Amniotic stem cell (primary cell): ENCODE measurements at places on chromosomes 11 and 22.

- no peak for DNase-seq
Observed at GRCh38 chr22:19815093-19815822, 39.4 kb downstream of the GNB1L start.

GRCh38 chr11:107562647-107563208 lies 2.8 kb downstream of the ALKBH8 start:
- peak; percentile 30 for DNase-seq

DNA sequence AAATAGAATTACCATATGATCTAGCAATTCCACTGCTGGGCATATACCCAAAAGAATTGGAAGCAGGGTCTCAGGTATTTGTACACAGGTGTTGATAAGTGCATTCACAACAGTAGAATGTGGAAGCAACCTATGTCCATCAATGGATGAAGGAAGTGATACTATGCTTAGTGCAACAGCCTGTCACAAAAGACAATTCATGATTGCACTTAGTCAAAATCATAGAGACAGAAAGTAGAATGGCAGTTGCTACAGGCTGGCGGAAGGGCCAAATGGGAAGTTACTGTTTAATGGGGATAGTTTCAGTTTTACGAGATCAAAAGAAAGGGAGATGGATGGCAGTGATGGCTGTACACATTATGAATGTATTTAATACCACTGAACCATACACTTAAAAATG lies 42.0 kb downstream of the SGSM3 start:
- no peak for DNase-seq

- no peak for DNase-seq
Observed at GRCh38 chr11:100748153-100748552, 61.1 kb downstream of the ARHGAP42 start.

DNA sequence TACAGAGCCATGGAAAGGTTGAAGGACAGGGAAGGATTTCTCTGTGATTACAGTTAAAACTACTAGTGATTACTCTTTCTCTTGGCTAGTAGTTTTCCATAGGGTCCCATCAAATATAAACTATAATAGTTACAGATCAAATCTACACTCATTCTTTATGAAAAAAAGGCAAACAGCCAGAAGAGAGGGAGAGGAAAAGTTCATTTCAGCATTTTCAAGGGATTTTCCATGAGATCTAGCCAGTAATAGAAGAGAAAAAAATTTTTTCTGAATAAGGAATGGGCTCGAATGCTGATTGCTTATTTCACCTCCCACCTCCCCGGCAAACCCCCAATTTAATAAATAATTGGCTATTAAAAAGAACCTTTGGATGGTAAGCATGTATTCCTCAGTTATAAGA lies 74.8 kb upstream of the BLID start:
- DNase-seq: no peak

DNA sequence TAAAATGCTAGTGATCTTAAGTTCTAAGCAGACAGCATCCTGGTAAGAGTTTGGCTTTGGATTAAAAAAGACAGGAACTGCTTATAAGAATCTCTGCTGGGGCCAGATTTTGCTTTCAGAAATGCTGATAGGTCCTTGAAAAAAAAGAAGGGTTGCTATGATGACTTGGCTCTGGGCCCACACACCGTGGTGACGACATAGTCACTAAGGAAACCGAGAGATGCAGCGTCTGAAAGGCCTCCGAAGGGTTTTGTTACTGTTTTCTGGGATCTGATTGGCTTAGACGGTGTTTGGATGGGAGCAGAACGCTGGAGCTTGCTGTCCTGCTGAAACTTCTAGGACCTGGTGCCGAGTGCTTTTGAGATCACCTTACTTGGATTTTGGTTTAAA lies 8.4 kb downstream of the FAM118A start:
- peak; percentile 79 for DNase-seq

- no peak for DNase-seq
Observed at GRCh38 chr11:1742371-1742770, 8.0 kb downstream of the IFITM10 start.

DNA sequence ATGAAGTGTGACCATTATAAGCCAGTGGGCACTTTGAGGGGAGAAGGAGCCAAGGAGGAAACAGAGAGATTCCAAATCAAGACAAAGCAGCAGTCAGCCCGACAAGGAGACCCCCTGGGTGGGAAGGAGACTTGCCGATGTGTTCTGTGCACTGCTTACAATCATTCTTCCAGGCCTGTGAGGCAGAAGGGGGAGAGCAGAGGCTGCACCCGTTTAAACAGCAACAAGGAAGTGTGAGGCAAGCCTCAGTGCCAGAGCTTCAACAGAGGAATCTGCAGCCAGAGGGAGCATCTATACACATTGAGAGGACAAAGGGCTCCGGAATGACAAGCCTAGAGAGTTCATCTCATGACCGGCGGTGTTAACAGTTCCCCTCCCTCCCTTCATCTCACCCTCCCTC lies 121.1 kb downstream of the NXPE2 start:
- no peak for DNase-seq

GRCh38 chr11:98177925-98178324 lies 842.8 kb upstream of the CNTN5 start:
- no peak for DNase-seq

DNA sequence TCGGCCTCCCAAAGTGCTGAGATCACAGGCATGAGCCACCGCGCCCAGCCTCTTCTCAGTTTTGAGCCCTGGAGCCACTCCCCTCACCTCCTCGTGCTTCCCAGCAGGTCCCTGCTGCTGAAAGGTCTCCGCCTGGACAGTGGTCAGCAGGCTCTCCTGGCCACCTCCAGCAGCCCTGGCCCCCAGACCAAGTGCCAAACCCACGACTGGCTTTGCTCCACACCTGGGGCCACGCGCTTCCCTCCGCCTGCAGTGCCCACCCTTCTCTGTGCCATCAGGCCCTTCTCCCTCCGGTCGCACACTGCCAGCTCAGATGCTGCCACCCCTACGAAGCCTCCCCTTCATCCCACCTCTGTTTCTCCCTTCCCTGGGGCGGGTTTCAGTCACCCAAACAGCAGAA lies 12.8 kb downstream of the FRMD8 start:
- DNase-seq: no peak
